ENCODE measurements at places on chromosomes 12 and 14.
A peak's percentile ranks its signal among the peaks of the same experiment; 100 is the strongest.

- DNase-seq = no peak
Observed at GRCh38 chr14:101620031-101620788, 58.9 kb downstream of the DIO3 start.

DNA sequence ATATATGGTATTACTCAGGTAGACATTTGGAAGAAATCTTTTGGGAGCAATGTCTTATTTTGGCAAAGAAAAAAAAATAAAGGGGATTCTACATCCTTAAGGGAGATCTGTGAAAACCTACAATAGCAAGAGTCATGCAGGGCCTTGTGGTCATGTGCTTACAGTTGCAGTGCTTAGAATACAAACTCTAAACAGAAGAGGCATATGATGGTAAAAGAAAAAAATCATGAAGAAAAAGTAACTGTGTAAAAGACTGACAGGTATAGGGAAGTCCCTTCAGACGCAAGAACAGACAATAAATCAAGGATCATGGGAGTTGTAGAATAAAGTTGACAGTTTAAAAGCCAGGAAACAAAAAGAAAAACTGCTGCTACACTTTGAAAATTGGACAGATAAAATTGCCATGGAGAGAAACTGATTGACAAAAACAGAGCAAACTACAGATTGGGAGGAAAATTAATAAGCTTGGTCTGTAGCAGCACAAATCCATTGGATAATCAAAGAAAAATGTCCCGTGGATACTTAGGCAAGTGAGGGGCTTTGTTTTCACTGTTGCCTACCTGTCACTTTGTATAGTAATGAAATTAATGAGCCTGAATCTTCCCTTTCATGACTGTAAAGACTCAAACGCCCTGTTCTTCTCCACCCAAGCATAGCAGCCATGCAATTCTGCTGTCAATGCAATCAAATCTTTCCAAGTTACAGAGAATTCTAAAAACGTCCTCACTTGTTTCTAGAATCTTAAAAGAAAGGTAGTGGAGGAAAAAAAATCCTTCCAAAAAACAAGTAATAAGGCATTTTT is 402.0 kb downstream of the SYT1 start:
- no peak for DNase-seq

- no peak for DNase-seq
Observed at GRCh38 chr12:57048423-57049118, 1.4 kb downstream of the MYO1A start.

DNA sequence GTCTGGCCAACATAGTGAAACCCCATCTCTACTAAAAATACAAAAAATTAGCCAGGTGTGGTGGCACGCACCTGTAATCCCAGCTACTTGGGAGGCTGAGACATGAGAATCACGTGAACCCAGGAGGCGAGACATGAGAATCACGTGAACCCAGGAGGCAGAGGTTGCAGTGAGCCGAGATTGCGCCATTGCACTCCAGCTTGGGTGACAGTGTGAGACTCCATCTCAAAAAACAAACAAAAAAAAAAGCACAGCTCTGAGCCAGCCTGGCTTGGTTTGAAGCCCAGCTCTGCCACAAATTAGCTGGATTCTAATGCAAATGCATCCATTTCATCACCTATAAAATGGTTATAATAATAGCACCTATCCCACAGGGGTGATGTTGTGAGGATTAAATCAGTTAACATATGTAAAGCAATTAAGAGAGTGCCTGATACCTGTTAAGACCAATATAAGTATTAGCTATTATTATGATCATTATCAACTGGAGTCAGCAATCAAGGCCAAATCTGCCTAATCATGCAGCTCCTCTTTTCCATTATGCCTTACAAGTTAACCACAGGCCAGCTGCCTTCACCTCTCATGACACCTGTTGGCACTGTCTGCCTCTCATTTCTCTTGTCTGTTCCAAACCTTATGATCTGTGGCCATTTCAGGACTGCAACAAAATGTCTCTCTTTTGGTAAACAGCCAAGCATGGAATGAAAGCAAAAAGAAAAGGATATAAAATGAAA is 2.1 kb downstream of the GNPTAB start:
- DNase-seq = no peak

DNA sequence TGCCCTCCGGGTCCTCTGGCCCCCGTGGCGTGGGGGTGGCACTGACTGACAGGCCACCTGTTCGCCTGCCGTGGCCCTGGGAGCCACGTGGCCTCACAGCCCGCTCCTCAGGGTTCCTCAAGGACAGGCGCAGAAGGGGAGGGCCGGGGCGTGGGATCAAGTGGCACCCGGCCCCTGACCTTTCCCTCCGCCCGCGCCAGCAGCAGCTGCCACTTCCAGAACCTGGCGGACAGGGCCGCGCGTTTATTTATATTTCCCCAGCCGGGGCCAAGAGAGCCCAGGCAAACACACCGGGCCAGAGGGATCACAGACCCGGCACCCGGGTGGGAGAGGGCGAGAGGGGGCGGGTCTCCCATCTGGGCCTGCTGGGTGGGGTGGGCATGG is 92.6 kb downstream of the RFLNA start:
- no peak for DNase-seq

GRCh38 chr12:132148368-132149045 is 4.2 kb downstream of the NOC4L start:
- DNase-seq = no peak

DNA sequence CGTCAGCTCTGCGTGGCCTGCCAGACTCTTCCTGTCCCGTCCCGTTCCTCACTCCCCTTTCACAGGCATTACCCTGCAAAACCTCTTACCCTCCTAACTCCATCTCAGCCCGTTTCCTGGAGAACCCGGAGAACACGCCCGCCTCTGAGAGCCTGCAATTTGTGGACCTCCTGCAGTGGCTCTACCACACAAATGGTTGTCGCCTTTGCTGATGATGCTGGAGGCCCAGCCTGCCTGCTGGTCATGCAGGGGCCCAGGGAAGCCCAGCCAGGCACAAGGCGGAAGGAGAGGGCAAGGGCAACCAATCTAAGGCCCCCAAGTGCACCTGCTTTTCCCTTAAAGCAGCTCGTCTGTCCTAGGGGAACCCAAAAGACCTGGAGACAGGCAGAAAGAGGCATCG is 22.5 kb downstream of the RFLNA start:
- DNase-seq = no peak

- DNase-seq = no peak
Observed at GRCh38 chr14:75310295-75311111, 31.9 kb downstream of the FOS start.

GRCh38 chr12:27936196-27936595 is 36.3 kb downstream of the PTHLH start:
- no peak for DNase-seq

DNA sequence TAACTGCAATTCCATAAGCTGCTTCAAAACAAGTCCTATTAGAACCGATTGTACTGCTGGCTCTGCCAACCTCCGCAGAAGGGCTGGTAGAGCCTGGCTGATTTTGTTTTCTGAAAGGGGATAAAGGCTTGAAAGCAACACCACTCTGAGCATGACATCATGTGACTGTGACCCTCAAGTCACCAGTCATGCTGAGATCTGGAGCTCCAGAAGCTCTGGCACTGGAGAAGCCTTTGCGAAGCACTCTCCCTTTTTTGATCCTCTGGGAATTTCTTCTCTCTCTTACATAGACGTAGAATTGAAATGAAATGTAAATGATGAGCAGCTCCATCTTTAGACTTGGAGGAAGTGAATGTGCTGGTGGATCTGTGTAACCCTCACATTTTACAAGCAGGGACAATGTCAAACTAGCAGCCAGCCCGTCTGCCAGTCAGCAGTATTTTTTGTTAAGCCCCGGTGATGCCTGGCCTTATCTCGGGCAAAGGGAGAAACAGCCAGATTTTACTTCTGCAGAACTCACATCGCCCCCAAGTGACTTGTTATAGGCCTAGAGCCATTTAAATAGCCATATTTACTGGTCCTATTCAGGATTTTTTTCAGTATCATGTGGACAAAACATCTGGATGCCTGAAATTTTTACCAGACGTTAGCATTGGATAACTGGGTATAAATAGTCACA is 112.1 kb upstream of the NPAS3 start:
- no peak for DNase-seq

- no peak for DNase-seq
Observed at GRCh38 chr12:105738051-105738450, 400.7 kb downstream of the NUAK1 start.

DNA sequence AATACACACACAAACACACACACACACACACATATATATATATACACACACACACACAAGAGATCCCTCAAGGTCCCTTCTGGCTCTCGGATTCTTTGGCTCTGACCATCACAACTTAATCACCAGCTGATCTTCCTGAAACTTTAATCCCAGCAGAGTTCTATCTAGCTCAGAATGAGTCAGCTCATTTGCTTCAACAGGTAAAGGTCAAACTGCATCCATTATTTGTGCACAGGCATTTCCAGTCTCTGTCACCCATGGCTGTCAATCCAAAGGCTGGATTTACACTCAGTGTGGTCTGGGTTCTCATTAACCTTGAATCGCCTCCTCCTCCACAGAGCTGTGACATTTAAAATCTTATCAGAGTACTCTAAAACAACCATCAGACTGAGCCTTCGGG is 113.3 kb upstream of the TMPO start:
- DNase-seq = no peak

DNA sequence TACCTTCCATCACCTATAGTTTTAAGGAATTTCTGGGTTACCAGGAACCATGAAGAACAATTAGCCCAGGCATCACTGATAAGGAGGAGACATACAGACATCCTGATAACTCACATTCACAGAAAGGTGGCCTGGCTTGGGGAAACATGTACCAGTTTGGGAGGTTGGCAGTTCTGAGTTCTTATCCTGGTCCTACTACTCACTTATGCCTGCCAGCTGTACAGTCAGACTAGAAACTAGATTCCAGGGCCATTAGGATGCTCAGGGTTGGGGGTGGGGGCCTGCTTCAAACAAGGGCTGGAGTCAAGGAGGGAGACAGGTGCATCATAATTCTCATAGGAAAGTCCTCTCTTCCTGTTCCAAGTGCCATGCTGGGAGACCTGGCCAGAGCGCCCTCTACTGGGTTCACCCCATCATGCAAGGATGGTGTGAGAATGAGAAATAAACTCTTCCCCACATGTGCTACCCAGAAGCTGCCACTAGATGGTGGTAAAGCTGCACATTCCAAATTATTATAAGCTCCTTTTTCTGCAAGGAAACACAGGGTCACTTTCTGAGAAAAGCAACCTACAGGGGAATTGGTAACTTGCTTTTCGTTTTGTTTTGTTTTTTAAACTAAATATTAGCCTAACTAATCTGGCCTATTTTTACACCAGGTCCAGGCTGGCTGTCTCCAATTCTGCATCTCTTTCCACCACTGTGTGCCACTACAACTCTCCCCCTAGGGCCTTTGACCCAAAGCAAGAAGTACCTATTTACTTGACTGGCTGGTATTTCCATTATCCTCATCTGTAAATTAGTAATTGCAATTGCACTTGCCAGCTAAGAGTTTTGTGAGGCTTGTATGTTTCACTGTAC is 14.5 kb downstream of the OAS2 start:
- peak; percentile 75 for DNase-seq

DNA sequence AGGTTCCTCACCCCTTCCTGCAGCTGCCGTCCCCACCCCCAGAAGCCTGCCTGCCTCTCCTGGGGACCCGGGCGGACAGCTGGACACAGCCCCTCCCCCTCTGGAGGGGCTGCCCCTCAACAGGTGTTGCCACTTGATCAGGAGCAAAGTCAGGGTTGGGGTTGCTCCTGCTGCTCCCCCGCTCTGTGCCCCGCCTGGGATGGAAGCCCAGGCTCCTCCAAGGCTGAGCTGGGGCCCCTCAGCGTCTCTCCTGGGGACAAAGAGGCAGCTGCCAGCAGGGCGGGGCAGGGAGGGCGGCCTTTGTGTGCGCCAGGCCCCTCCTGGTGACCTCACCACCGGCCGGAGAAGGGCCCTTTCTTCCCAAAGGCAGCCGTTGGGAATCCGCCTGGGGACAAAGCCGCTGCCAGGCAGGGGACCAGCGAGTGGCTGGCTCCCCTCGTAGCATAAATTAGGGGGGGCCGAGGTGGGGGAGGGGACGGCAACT is 13.7 kb downstream of the TRMT61A start:
- DNase-seq = no peak

GRCh38 chr12:106455111-106455510 is 97.6 kb downstream of the POLR3B start:
- no peak for DNase-seq

- DNase-seq = no peak
Observed at GRCh38 chr14:55545779-55546178, 34.2 kb upstream of the KTN1 start.

DNA sequence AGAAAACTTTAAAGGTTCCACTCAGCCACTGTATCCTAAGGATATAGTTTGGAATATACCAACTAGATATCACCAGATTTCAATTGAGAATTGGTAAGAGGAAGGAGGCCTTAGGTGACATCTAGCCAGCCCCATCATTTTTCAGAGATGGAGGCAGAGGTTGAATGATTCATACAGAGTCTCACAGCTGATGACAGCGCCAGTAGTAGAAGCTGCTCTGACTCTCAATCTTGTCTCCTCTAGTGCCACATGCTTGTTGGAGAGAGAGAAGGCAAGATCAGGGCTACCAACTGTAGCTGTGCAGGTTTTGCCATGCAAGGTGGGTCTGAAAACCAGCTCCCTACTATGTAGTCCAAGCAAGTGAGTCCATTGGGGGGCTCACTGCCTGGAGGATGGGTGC is 6.1 kb downstream of the FRMD6 start:
- no peak for DNase-seq

GRCh38 chr12:66829660-66830325 is 150.9 kb upstream of the GRIP1 start:
- no peak for DNase-seq

GRCh38 chr12:55688716-55689655 is 18.7 kb downstream of the ITGA7 start:
- no peak for DNase-seq

GRCh38 chr12:5101686-5102085 is 58.0 kb downstream of the KCNA5 start:
- DNase-seq = no peak

GRCh38 chr12:1915082-1915968 is 3.1 kb downstream of the CACNA2D4 start:
- DNase-seq = peak; percentile 23

DNA sequence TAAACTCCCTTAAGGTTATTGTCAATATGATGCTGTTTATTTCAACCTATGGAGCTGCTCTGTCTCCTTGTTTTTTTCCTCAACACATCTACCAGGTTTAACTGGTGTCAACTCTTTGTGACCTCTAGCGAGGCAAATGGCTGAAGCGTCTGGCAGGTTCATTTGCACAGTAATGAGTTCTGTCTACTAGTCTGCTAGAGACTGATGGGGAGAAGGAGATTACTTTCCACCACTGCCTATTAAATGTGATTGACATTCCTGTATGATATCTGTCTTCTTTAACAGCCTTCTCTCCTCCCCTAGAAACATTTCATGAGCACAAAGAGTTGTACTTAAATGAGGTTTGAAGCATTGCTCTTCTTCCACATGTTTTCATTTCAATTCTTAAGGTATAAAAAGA is 253.7 kb downstream of the SLC6A15 start:
- DNase-seq = no peak

DNA sequence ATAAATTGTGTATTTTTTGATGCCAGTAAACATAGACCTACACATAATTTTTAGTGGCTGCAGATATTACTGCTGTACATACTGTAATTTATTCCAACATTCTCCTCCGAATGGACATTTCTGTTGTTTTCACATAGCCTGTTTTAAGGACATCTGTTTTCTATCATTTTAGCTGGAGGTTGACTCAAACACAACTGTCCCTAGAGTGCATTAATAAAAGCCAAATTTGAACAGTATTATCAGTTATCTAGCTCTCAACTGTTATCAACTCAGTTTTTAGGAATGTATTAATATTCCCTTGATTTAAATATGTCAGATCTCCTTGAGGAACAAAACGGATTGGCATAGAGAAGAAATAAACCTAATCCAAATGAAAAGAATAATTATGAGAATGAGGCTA is 17.2 kb upstream of the PIWIL1 start:
- no peak for DNase-seq

- DNase-seq = no peak
Observed at GRCh38 chr14:102087762-102088011, 843 bp upstream of the HSP90AA1 start.

Data from stimulated activated naive CD8-positive, alpha-beta T cell treated with anti-CD3 and anti-CD28 coated beads, Interleukin-15, Interleukin-2, amounts not matched to agents 100 U/mL and 50 U/mL, for 24 hours (primary cell).